ENCODE measurements at places on chromosomes 2 and 18.

DNA sequence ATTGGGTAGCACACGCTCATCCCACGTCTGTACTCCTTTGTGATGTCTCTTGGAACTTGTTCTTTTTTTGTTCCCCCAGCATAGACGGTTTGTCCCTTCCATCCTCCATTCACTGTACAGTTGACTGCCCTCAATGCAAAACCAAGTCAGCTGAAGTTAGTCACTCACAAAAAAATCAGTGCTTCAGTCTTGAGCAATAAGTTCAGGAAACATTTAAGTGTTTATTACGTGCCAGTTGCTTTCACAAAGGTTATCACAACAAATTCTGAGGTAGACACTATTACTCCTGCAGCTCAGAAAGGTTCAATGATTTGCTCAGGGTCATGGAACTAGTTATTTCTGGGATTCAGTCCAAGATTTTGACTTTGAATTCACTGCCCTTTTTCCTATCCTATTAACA, 102.2 kb downstream of the PDE1A start:
- no peak for DNase-seq

DNA sequence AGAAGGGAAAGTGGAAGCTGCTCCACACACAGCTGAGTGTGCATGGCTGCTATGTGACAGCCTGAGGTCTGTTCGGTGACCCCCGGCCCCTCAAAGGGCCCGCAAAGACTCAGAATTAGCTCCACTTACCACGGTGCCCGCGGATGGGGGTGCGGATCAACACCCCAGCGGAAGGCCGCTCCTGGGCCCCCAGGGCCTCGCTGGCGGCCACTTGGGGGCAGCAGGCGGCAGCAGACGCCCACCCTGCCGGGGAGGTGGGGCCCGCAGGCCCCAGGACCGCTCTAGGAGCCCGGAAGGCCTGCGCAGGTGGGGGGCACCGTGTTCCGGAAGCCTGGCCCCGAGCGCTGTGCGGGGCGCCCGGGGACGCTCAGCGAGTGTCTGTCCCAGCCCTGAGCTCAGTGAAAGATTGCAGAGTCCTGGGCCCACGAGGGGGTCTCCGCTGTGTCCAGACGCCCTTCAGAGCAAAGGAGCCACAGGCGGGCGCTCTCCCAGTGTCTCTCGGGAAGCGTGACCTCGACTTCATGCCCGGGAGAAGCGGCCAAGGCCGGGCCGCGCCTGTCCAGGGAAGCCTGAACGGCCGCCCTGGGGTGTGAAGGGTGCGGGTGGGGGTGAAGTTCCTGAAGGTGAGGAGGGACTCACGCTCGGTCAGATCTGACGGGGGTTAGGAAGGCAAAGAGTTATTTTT, 118.7 kb downstream of the VAPA start:
- DNase-seq = no peak

DNA sequence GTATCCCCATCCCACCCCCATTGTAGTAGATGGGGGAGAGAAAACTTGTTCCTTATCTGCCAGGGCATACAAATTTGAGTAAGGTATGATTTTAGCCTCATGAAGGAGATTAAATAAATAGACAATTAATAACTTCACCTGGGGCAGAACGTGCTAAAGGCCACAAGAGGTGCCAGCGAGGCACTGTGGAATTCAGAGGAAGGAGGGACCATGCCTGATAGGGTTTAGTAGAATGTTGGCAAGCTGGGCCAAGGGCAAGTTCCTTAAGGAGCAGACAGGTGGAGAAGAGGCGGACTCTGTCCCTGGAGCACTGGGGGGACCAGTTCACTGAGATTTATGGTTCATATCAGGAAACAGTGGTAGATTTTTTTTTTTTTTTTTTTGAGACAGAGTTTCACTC, 22.5 kb downstream of the STAMBP start:
- no peak for DNase-seq

DNA sequence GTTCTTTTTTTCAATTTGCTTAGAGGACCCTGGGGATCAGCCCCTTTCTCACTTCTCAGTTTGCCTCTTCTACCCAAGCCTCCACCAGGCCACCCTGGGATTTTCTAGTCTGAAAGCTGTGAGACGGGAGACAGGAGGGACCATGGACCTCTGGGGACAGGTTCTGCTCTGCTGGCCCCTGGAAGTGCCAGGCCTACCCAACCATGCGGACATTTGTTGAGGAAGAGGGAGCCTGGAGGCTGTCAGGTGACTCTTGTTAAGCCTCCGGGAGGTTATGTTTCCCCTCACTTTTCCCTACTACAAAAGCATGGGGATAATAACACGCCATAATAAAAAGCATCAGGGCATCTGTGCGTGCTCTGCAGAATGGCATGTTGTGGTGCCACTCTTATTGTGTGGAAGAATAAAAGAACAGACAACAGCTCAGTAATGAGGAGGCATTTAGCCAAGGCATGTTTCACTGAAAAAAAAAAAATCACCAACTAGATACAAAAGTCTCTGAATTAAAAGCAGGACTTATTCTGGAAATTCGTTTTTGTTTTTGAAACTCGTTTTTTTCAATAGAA, 48.3 kb upstream of the PLA2R1 start:
- no peak for DNase-seq

- DNase-seq = no peak
These were observed 106.2 kb downstream of the COBLL1 start for GRCh38 chr2:164735309-164735919.

GRCh38 chr2:216170076-216170763, 61.1 kb downstream of the XRCC5 start:
- no peak for DNase-seq

DNA sequence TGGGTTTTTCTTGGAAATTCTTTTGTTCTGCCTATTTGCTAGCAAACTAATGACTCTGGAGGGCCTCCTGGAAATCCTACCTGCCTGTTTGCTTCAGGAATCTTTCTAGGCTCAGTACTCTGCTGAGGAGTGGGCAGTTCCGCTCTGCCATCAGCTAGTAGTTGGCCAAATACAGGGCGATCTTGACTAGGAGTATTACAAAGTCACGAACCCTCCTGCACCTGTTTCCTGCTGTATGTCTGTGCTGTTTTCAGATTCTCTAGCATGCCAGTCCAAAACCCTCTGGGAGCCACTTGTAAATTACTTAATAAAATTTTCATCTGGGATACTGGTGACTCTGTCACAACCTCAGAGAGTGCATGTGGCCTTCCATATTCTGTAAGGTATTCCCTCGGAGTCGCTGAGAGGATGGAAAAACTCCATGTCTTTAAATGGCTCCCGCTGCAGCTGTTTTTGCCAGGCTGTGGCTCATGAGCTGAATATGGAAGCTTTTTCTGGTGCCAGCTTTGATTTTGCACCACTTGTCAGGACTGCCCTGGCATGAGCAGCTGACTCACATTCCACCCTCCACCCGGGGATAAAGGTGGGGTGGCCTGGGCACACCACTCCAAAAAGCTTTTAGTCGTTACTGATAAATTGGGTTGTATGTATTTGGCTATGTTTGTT, 123.0 kb downstream of the RTN4 start:
- DNase-seq = no peak

DNA sequence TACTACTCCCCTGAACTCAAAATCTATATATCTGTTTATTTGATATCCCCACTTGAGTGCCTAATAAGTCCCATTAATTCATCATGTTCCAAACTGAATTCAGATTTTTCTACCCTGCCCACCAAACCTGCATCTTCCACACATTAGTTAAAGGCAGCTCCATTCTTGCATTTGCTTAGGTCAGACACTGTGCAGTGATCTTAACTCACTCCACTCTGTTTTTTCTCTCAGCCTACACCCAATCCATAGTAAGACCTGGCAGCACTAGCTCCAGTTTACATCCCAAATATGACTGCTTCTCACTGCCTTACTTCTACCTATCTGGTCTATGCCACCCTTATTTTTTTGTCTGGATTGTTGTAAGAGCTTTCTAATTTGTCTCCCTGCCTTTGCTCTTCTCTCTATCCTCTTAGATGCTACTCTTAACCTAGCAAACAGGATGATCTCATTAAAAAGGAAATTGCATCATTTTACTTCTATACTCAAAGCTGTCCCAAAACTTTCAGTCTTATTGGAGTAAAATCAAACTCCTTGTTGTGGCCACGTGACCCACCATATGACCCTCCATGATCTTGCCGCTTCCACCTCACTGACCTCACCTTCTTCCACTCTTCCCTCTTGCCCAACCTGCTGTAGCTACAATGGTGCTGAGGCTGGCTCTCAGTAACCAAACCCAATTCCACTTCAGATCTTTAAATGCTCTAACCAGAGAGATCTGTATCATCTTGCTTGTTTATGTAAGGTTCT, 274.9 kb upstream of the FANCL start:
- no peak for DNase-seq

DNA sequence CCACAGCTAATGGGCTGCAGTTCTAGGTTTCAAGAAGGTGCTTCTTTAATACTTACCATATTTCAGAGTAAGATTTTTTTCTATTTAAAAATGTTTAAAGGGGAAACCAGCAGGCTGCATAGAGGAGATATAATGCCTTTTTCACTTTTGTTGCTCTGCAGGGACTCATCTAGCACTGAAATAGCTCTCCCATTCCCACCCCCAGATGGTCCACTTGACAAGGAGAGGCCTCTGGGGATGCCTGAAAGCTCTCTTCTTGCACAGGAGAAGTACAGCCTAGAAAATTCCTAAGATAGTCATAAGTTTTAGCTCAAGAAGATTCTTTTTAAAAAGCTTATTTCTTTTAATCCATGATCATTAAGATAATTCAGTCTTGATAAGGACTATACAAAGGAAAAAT, 126.4 kb downstream of the CDH2 start:
- DNase-seq = no peak

GRCh38 chr2:105754011-105754410, 9.3 kb downstream of the NCK2 start:
- DNase-seq = peak; percentile 55

GRCh38 chr18:68103561-68103960, 587.0 kb upstream of the DSEL start:
- DNase-seq = no peak

GRCh38 chr2:158619496-158619895, 162.7 kb downstream of the PKP4 start:
- DNase-seq = no peak

- DNase-seq = no peak
These were observed 39.4 kb downstream of the TNFRSF11A start for GRCh38 chr18:62364558-62364957.

DNA sequence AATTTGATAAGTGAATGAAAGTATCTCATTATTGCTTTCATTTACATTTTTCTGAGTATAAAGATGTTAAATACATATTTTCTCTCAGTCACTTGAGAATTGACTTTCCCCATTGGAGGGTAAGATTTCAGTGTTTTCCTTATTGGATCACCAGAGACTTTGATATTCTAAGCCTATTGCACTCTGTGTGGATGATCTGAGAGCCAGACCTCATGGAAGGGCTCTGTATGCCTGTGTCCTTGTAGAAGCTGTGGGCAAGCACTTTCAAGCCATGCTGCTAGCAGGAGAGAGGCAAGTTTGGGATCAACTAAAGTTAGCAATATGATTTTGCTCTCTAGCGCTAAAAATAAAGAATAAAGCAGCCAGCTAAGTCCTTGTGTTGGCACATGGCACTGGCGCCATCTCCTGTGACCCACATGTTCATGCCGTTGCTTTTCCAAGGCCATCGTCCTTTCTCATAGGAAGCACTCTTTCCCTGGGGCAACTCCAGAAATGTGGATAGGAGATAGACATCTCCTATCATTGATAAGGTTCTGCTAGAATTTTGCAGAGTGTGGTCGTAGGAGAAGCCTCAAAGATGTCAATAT, 72.6 kb downstream of the AOX1 start:
- no peak for DNase-seq

GRCh38 chr2:64142741-64143168, 1.5 kb downstream of the PELI1 start:
- DNase-seq = no peak

- DNase-seq = no peak
These were observed 3.1 kb upstream of the MATN3 start for GRCh38 chr2:20015482-20016083.

DNA sequence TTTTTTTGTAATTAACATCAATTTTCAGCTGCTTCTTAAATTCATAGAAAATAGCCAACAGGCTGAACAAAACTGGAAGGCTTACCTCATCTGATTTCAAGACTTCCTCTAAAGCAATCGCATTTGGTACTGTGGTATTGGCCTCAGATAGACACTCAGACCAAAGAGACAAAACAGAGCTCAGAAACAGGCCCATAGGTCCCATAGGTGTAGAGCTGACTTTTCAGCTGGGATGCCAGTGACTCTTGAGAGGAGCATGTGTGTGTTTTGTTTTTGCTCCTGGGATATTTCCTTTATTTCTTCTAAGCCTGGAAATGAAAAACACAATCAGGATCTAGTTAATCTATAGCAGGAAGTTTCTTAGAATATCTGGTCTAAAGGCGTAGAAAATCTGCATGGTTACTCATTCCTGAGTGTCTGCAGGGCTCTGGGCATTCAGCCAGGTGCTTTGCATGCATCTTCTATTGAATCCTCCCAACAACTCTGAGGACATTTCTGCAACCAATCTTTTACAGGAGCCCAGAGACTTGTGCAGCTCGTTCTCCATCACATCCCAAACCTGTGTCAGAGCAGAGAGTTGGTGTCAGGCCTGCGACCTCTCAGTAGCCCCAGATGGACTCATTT, 190.8 kb downstream of the RTP5 start:
- no peak for DNase-seq

GRCh38 chr18:67241299-67241698, 275.2 kb downstream of the DSEL start:
- no peak for DNase-seq

GRCh38 chr2:240522406-240522805, 35.4 kb downstream of the ANKMY1 start:
- no peak for DNase-seq

DNA sequence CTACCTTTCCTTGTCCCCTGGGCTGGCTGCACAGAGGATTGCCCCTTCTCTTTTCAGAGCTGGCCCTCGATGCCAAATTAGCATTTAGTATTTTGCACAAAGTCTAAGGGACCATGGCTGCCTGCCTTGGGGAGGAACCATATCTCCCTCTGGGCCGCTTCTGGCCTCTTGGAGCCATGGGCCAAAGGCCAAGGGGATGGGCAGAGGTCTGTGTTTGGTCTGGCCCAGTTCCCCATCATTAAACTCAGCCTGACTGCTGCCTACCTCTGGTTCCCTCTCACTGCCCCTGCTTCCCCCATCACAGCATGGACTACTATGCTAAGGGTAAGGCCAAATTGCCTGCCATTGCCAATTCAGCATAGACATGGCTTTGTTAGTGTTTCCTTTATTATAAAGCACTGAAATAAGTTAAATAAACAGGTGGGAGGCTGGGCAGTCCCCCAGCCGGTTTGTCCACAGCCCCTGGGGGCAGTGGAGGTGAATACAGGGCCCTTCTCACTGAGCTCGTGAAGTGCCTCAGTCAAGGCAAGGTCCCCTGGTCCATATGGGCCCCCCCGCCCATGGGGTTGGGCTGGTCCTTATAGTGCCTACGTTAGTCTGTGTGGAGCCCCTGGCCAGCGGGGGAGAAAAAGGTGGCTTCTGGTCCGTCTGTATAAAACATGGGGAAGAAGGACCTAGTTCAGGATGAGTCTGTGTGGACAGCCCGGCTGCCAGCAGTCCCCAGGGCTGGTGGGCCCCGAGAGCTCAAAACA, 3.5 kb downstream of the ZNF513 start:
- no peak for DNase-seq

GRCh38 chr2:67289271-67289670, 107.9 kb upstream of the ETAA1 start:
- DNase-seq = no peak

- no peak for DNase-seq
These were observed 19.5 kb downstream of the CNOT11 start for GRCh38 chr2:101272045-101272784.

Measured in stimulated activated CD4-positive, alpha-beta T cell treated with anti-CD3 and anti-CD28 coated beads, Interleukin-4, amount 100 ng/mL, for 4 hours (primary cell).